ENCODE measurements at places on chromosomes 11 and 22.
A peak's percentile ranks its signal among the peaks of the same experiment; 100 is the strongest.

- DNase-seq: peak; percentile 20
Measured at GRCh38 chr11:105673089-105673488, 63.2 kb downstream of the GRIA4 start.

DNA sequence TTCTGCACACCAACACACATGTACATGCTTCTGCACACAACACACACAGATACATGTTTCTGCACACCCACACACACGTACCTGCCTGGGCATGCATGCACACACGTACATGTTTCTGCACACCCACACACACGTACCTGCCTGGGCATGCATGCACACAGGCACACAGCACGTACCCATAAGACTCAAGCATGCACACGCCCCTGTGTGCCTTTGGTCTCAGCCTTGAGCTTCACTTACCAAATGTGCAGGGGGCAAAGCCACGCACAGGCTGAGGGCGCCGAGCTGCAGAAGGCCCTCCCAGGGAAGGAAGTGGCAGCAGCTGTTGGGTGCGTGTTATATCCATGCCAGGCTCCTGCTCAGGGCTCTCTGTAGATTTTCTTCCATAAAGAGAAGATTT, 34.7 kb upstream of the SMIM38 start:
- DNase-seq: no peak

- peak; percentile 91 for DNase-seq
Measured at GRCh38 chr11:19366992-19367709, 126.4 kb upstream of the E2F8 start.

- DNase-seq: peak; percentile 36
Measured at GRCh38 chr11:15223318-15223717, 108.6 kb downstream of the INSC start.

DNA sequence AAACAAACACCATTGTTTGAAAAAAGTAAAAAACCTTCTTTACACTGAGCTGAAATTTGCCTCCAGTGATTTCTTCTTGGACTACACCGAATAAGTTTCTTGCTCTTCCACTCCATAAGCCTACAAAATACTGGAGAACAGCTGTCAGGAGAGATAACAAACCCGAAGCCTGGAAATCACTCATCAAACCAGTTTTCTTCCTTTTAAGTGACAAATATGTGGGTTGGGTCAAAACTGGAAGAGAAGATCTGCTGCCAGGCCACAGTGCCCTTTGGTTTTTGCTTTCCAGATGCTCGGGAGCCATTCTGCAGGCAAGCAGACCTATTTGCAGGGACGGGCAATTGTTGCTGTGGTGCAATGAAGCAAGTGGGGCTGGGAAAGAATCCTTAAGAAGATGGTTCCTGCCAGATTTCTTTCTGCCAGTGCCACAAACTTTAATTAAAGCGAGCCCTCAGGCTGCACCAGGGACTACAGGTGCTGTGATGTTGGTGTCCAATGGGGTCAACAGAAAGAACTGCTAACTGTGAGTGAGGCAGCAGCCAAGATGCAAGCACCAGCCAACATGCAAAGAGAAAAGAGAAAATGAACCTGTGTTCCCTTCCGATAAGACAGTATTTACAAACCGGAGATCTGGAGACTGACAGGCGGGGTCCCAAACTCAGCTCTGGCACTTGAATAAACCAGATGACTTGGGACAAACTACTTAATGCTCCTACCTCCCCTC, 44.8 kb upstream of the SMCO4 start:
- no peak for DNase-seq

DNA sequence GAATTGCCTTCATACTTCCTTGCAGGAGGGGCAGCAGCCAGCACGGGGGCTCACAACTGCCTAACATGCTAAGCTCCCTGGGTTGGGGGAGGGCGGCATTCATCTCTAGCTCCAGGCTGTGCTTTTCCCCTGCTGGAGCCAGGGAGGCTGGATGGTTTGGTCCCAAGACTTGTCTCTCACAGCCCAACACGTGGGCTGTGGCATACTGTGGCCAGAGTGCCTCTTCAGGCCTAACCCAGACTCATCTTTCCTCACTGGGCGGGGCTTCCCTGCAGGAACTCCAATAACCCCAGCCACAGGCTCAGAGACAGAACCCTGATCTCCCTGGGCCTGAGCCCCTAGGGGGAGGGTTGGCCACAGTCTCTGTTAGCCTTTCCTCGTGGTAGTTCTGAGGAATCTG, 121.9 kb upstream of the PLET1 start:
- no peak for DNase-seq

DNA sequence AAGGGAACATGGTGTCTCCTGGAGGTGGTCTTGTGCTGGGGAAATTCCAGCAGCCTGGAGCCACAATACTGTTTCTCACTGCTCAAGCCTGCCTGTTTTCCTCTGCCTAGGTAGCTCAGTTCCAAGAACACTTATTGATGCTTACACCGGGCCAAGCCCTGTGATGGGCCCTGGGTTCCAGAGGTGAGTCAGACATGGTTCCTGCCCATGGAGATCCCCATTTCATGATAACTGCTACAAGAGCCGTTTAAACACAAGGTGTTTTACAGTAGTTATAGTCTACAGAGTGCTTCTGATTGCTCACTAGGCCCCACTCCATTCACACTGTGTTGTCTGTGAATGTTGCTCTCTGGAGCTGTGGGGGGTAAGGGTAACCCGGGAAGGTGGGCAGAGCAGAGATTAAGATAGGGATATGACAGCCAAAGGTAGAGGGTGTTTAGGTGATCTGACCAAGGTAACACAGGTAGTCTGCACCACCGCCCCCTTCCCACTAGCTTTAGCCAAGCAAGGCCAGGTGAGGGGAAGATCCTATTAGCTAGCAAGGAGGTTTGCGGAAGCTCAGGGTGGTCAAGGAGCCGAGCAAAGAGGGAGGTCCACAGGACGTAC, 696 bp upstream of the MICAL2 start:
- no peak for DNase-seq

GRCh38 chr22:38968801-38969200, 11.4 kb downstream of the APOBEC3A start:
- DNase-seq: no peak

DNA sequence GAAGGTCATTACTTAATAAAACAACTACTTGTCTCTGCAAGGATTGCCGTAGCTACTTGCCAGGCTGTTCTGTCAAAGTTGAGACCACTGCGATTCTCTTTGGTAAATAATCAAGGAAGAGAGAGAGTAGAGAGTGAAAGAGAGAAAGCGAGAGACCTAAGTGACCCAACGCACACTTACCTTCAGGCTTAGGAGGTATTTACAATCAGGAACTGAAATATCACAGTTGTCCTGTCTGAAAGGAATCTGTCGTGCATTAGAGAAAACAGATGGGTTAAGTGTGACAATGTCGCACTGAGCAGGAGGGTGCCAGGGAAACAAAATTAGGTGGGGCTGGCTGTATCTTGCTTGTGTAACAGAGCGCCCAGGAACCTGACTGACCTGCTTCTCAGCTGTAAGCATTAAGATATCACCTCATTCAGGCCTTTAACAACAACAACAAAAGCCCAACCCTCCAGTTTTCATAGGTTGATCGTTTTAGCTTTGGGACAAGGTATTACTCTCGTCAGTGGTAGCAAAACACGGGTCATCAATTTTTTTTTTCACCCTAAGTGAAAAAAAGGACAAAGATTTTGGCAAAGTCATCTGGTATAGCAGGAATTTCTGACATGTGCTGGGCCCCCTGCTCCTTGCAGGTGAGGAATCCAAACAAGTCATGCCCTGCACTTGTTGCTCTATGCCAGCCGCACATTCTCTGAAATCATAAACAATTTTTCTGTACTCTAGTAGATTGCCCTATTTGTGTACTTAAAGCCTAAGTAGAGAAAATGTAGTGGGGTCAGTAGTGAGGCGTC, at the start of gene MUC15:
Gene MUC15, minus strand, starts transcription at position 403 of the 794 bp plus-strand sequence. CDS start 5,169 bp downstream, outside the sequence.
- no peak for DNase-seq

GRCh38 chr11:87176044-87176443, 138.3 kb downstream of the TMEM135 start:
- no peak for DNase-seq

GRCh38 chr22:37782340-37783168, 25.2 kb upstream of the GCAT start:
- DNase-seq: no peak

- no peak for DNase-seq
Measured at GRCh38 chr22:20238536-20238900, 29.6 kb downstream of the RTN4R start.

- DNase-seq: peak; percentile 38
Measured at GRCh38 chr11:12914400-12914912, 94.7 kb upstream of the RASSF10 start.

- DNase-seq: no peak
Measured at GRCh38 chr11:73464347-73464746, 88.1 kb downstream of the RELT start.

DNA sequence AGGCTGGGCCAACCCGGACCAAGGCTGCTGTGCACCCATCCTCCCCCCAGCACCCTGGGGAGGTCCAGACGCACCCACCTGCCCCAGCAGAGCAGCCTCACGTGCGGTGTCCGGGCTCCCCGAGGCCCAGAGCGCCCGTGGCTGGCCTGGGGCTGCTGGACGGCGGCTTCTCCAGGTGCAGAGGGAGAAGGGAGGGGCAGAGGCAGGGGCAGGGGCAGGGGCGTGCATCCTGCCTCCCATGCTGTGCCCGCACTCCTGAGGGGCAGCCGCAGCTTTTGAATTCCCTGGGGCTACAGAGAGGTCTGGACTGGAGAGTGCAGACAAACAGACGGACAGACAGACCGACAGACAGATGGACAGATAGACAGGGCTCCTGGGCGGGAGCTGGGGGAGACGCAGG, 83.6 kb upstream of the PRR5 start:
- DNase-seq: no peak

DNA sequence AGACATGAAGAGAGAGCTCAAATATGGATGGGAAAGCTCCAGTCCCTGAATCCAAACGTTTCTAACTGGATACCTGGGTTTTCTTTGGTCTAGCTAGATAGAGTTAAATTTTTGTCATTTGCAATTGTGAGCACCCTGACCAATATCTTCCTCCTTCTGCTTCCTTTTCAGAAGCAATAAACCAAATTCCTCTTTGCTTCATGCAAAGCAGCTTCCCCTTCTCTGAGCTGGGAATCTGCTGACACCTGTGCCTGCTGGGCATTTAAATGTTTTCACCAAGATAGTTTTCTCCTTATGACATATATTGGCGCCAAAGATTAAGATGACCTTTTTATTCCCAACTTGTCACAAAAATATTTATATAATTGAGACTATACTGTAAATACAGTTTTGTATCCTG, 27.9 kb upstream of the PAK1 start:
- DNase-seq: no peak

- DNase-seq: no peak
Measured at GRCh38 chr22:22362936-22363335, 118.3 kb downstream of the VPREB1 start.

GRCh38 chr11:124475265-124475664, 29.8 kb upstream of the OR8B8 start:
- no peak for DNase-seq

DNA sequence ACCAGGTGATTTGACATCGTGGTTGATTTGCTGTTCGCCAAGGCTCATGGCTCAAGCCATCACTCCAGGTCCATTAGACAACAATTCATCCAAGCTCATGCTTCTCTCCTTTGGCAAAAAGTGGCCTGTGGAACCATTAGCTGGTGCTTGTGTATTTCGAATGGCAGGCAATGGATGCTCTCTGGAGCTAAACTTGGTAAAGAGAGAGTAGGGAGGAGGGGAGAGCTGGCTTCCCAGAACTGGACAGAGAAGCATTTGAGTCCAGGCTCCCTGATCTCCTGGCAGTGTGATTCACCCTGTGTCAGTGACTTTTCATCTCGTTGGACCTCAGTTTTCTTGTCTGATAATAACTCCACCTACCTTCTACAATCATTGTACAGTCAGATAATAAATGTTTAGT, 64.6 kb downstream of the MYO18B start:
- no peak for DNase-seq

- no peak for DNase-seq
Measured at GRCh38 chr11:67465189-67465510, 3.9 kb downstream of the TMEM134 start.

DNA sequence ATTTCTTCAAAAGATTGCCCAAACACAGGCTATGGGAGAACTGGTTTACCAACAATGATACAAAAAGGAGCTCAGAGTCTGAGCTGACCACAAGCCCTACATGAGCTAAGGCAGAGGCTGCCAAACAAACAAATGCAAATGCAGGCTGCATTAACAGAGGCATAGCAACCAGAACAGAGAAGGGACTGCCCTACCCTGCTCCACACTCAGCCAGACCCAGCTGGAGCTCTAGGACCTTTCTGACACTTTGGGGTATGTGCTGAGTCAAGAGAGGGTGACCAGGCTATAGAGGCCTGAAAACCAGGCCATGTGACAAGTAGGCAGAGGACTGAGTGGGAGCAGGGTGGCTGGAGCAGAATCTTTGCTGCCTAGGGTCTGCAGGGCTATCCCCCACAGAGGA, 17.8 kb upstream of the P2RY2 start:
- no peak for DNase-seq

DNA sequence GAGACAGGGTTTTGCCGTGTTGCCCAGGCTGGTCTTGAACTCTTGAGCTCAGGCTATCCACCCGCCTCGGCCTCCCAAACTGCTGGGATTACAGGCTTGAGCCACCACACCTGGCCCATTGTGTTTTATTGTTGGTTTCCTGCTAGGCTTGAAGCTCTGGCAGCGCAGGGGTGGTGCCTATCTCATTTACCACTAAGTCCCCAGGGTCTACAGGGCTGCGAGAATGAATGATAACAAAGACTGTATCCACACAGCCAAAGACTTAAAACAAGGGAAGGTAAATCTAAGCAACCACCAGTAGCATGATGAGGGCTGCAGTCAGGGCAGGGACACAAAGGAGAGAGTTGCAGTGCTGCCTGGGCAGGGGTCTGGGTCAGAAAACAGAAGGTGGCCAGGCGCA, 37.3 kb upstream of the XBP1 start:
- DNase-seq: no peak

- DNase-seq: no peak
Measured at GRCh38 chr11:12189543-12190235, 79.3 kb downstream of the MICAL2 start.

DNA sequence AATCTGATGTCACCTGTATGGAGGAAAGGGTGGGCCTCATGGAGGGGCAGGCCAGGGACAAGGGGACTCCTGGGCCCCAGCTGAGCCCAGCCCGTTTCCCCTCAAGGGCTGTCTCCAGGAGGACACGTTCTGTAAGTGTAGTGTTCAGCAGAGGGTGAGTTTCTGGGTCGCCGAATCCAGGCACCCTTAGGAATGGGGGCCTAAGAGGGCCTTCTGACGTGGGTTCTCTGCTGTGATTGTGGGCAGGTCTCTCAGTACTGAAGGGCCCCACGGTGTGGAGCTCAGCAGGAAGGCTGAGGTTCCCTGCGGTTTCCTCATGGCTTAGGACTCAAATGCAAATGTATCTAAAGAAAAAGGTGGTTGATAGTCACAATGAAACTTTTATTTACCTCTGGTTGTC, 6.5 kb downstream of the PTDSS2 start:
- no peak for DNase-seq

- DNase-seq: no peak
Measured at GRCh38 chr11:95616256-95616804, 173.3 kb downstream of the FAM76B start.

DNA sequence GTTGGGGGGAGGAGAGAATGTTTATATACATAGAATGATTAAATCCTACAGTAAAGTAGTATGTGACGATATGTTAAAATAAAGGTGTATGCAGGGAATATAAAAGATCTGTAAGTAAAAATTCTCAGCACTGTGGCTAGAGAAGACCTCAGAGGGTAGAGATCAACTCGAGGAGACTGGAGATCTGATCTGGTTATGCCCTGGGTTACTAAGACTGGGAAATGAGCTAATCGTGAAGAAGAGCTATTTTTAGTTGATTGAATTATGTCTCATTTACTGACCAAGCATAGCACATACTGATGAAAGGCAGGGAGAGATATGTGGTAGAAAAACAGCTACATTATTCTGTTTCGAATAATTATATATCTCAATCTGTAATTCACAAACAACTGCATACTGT, 42.8 kb upstream of the ALKBH3 start:
- DNase-seq: no peak
